ENCODE measurements at places on chromosomes 16 and 17.

DNA sequence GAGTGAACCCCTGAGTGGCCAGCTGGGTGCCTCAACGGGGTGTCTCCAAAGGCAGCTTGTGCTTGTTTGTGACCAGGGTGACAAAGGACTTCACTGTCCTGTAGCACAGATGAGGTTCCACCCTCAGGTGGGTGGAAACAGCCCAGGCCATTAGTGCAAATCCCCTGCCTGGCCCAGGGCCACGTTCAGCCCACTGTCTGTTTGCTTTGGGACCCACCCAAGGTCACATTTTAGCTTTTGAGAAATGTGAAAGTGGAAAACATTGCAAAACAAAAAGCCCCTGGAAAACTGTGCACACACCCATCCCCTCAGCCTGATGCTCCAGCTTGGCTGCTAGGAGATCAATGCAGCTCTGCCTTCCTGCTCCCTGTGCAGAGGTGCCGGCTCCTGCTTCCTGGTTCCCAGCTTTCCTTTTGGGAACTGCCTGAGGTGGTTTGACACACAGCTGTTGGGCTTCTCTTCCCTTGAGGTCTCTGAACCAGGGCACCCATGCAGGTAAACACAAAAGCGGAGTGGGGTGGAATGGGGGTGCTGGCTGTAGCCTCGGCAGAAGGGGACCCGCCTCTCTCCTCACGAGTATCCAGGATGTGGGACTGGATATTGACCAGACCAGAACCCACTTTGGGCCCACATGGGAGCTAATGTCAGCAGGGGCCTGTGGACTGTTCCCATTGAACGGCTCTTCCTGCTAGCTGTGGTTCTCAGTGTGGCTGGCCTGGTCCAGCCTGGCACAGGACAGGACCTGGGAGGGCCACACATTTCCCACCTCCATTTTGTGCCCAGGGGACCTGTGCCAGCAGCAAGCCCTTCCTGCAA is 7.9 kb upstream of the SPHK1 start:
- peak; percentile 56 for ATAC-seq

DNA sequence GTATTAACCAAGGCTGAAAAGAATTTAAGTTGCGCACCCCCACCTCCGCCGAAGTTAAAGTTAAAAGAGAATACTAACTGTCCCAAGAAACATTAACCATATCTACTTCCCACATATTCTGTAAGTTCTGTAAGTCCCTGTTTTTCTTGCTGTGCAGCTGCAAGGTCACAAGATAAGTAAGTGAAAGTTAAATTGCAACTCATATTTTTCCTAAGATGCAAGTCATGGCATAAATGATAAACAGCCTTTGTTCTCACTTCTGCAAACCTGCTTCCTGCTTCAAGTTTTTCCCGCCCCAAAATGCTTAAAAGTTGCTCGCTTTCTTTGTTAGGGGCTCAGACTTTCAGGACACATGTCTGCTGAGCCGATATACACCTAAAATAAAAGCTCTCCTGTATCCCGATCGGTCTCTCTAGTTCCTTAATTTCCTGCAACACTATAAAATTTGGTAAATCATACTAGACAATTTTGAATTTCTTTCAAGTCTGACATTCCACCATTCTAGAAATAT is 32.6 kb upstream of the ABCA9 start:
- no peak for ATAC-seq

- ATAC-seq = no peak
Measured at GRCh38 chr16:88387180-88387765, 4.5 kb downstream of the ZNF469 start.

GRCh38 chr17:10751563-10751962 is 21.7 kb upstream of the TMEM220 start:
- ATAC-seq = no peak

- ATAC-seq = no peak
Measured at GRCh38 chr16:89472711-89473075, 17.7 kb downstream of the ANKRD11 start.

DNA sequence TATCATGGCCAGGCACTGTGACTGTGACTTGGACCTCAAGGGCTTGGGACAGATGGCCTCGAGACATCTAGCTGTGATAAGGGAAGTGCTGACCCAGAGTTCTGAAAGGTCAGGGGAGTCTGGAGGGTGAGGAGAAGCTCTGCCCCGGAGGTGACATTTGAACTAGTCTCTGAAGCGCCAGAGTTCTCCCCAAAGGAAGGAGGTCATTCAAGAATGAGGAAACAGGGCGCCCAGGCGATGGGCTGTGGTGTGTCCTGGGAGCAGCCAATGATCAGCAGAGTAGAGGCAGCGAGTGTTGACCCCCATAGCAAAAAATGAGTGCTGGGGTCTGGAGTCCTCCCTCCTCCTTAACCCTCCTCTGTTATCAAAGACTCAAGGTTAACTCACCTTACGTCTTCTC is 4.9 kb downstream of the STARD3 start:
- no peak for ATAC-seq

- ATAC-seq = no peak
Measured at GRCh38 chr16:89723279-89724250, 2.2 kb downstream of the ZNF276 start.

DNA sequence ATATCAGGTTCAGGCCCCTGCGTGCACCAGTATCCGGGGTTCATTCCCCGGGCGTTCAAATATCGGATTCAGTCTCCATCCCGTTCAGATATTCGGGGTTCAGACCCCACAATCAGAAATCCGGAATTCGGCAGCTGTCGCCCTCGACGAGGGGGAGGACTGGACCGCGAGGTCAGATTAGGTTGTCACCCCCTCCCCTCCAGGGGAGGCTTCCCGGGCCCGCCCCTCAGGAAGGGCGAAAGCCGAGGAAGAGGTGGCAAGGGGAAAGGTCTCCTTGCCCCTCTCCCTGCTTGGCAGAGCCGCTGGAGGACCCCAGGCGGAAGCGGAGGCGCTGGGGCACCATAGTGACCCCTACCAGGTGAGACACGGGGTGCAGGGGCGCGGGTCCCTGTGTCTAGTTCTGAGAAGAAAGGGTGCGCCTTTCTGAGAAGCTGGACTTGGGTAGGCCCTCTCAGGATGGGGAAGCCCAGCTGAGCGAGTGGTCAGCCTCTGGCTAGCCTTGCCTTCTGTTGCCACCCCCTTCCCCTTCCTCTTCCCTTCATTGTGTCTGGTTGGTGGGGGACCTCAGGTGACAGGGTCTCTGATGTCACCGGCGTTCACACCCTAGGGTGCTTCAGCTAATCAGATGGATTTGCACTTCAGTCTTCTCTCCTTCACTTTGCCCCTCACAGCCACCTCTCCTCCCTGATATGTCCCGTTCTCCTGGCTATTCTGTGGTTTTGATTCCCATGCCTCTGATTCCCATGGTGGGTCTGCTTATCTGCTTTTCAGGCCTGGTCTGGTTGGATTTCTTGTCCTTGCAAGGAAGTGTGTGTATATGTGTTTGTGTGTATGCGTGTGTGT is 844 bp downstream of the TAOK2 start:
- no peak for ATAC-seq

- ATAC-seq = peak; percentile 6
Measured at GRCh38 chr17:81420769-81421462, 25.7 kb downstream of the BAHCC1 start.

- ATAC-seq = no peak
Measured at GRCh38 chr16:50247906-50248608, 18.3 kb upstream of the ADCY7 start.

DNA sequence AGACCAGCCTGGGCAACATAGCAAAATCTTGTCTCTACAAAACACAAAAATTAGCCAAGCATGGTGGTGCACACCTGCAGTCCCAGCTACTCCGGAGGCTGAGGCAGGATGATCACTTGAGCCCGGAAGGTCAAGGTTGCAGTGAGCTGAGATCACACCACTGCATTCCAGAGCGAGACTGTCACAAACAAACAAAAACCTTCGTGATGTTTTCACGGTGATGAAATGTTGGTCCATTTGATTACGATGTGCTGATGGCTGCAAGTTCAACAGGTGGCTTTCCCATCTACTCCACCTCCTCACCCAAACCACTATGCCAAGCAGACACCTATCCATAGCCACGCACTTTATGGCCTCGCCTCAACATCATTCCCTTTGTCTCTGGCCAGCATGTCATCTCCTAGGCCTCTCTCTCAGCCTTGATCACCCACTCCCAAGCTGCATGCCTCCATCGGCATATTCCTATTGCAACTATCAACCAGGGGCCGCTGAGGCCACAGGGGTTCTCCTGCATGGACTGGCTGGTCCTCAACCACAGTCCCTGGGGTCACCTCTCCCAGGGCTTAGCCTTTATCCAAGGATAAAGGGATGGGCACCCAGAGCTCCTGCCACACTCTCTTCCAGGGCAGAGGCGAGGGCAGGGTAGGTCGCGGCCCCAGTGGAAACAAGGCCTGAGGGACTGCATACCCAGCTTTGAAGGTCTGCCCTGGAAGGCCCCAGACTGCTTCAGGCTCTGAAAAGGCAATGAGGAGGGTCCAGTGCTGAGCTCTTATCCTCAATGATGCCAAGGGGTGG is 17.1 kb upstream of the ALOX15B start:
- ATAC-seq = no peak

Data from gastroesophageal sphincter (tissue), 4 donors.